ENCODE measurements at places on chromosomes 5 and 9. TPM values are rescaled to one million over a fixed set of nuclear protein-coding genes. Genes with fewer than 3 reads are reported as not detected.

Gene AQP3
- not detected for total RNA-seq

Gene ISCA1
- total RNA-seq: 32.6 TPM

Gene PRELID1
- 194 TPM for total RNA-seq

Gene HRCT1
- not detected for total RNA-seq

Gene KIF24
- total RNA-seq: 6.5 TPM

Gene LHX3
- total RNA-seq: not detected

Gene SH3GLB2
- total RNA-seq: 33.0 TPM

Gene VCP
- total RNA-seq: 333 TPM

Gene PIP5K1B
- under 0.01 TPM for total RNA-seq

Gene PTGDS
- total RNA-seq: not detected

Gene FBN2
- 5.9 TPM for total RNA-seq

Gene IFNA21
- total RNA-seq: not detected

Gene DDX41
- 63.7 TPM for total RNA-seq

Gene TMEM245
- total RNA-seq: 69.9 TPM

Gene PTCH1
- 5.2 TPM for total RNA-seq

Gene CER1
- not detected for total RNA-seq

Gene PDGFRB
- total RNA-seq: 1.3 TPM

Gene MOCS2
- total RNA-seq: 39.6 TPM

Gene CARD9
- total RNA-seq: 0.33 TPM

Gene PDE6A
- not detected for total RNA-seq
